SK-N-MC (cell line): ENCODE measurements at places on chromosomes 11 and 22.
A peak's percentile ranks its signal among the peaks of the same experiment; 100 is the strongest.

GRCh38 chr11:64406221-64406946 lies 47.4 kb downstream of the RPS6KA4 start:
- DNase-seq: no peak

GRCh38 chr11:69917529-69917928 lies 98.3 kb upstream of the FGF3 start:
- no peak for DNase-seq

DNA sequence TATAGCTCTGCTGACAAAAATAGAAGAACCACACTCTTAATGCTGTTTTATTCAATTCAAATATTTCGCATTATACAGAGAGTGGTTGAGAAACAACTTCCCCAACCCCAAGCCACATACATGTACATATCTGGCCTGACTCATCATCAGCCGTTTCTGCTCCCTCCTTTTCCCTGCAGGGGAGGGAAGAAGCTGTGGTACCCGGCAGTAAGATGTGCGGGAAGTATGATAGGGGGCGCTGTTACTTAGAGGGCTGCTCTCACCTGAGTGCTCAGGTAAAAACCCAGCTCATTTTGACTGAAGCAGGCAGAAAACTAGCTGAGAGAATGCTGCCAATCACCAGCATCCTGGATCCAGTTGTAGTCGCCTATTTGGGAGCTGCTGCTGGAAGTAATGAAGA lies 85.5 kb downstream of the NELL1 start:
- DNase-seq: no peak

DNA sequence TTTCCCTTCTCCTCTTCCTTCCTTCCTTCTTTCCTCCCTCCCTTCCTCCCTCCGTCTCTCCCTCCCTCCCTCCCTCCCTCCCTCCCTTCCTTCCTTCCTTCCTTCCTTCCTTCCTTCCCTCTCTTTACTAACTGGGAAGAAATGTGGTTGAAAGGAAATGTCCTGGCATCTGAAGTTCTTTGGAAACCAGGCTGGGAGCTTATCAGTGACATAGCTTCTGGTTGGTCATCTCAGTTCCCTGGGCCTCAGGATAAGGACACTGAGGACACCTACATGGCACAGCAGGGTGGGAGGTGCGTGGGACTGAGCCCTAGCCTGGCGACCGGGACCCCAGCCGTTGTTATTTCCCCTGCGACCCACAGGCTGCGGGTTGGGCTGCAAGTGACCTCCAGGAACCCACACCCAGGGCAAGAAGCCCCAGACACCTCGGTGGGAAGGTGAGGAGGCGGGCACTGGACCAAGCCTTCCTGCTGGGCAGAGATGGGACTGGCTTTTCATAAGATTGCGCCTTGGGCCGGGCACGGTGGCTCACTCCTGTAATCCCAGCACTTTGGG lies 1486.5 kb downstream of the TBC1D22A start:
- DNase-seq: peak; percentile 90

GRCh38 chr22:20383538-20383937 lies 10.4 kb upstream of the ZNF74 start:
- DNase-seq: no peak

DNA sequence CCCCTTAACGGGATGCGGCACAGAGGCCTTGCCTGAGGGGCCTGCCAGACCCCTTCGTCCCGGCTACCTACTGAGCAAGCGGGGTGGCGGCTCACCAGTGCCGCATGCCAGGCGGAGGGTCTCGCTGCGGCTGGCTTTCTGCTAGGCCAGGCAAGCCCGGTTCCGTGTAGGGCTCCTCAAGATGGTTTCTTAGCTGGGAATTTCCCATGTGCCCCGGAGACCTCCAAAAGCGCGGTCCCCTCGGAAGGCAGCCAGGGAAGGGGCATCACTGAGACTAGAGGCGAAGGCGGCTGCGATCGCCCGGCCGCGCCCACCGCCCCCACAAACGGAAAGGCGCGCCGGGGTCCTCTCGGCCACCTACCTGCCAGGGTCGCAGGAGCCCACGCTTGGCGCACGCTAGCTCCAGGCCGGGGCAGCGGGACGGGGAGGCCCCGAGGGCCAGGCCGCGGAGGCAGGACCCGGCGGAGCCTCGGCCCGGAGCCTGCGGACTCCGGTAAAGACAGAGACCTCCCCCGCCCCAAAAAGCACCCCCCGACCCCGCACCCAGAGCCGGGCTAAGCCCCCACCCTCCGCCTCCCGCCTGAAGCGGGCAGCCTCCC lies 23.8 kb downstream of the MICAL3 start:
- DNase-seq: no peak

GRCh38 chr11:19445771-19446170 lies 205.0 kb upstream of the E2F8 start:
- DNase-seq: no peak

DNA sequence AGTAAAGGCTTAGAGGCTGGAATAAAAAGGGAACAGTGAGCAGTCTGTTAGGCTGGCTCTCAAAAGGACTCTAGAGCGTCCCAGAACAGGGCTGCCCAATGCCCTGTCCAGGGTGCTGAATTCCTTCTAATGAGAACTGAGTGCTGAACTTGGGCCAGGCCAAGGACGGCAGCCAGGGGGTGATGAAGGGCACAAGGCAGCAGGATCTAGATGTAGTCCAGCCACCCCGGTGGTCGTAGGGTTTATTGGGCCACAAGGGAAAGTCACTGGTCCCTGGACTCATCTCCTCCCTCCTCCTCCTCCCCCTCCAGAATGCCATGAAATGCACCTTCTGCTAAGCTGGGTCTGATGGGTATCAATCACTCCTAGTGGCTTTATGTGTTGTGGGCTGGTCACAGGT lies 19.2 kb downstream of the NPTXR start:
- no peak for DNase-seq

- no peak for DNase-seq
These were observed 127.6 kb downstream of the DBX1 start for GRCh38 chr11:20032577-20033260.

DNA sequence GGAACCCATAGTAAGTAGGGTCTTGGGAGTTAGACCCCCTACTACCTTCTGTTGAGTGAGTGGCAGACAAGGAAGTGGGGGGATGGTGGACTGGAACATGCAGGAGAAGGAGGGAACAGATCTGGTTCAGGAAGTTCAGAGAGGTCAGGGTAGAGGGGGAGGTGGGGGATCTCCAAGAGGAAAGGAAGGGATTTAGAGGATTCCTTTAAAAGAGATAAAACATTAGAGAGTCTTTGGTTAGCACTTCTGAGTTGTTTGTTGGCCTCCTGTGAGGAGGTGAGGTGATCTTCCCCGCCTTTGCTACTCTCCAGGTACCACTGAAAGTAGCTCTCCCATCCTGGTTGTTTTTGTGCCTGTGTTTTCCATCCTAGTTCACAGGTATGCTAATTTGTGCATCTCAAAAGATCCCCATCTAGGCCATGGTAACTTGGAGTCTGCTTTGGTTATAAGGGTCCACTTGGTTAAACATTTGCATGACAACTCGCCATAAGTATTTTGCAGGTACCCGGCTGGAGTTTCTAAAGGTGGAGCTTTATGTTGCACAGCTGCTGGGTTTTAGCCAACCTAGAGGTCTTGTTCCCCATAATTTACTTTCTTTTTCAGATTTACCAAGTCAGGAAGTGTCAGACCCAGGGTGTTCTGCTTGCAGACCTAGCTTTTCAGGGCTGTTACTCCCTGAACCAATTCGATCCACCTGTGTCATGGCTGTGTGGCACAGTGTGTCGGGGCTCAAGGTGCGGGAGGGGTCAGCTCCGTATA lies 79.3 kb upstream of the SORL1 start:
- no peak for DNase-seq

DNA sequence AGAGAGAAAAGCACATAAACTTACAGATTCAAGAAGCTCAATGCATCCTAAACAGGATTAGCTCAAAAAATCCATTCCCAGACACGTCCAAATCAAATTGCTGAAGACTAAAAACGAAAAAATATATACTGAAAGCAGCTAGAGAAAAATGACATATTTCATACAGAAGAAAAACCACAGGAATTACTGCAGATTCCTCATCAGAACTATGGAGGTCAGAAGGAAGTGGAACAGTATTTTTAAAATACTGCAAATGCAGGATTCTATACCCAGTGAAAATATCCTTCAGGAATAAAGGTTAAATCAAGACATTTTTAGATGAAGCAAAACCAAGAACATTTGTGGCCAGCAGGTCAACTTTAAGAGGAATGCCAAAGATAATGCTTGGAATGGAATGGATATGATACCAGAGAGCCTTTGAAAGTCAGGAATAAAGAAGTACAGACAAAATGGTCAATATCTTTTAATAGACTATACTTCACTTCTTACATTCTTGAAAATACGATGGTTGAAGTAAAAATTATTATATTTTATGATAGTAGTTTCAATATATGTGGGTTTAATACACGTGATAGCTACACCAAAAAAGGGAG lies 352.9 kb downstream of the CTTN start:
- DNase-seq: no peak

DNA sequence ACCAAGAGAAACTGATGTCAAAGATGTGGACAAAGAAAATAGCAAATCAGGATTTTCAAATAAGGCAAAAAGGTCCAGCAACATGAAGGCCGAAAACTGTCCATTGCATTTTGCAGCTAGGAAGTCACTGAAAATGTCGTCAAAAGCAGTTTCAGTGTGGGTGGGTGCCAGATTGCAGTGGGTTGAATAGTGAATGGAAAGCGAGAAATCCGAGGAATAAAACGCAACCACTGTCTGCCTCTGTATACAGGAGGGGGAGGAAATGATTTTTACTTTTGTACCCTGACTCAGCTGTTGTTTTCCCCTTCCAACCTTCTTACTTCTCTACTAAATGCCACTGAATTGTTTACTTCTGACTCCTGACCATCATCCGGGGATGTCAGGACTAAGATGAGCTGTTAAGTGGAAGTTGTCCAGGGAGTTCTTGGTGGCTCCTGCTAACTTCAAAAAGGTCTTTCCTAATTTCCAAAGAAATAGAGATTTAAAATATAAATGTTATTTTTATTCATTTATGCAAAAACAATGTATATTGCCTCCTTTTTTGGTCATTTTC lies 64.9 kb upstream of the BIRC3 start:
- no peak for DNase-seq

DNA sequence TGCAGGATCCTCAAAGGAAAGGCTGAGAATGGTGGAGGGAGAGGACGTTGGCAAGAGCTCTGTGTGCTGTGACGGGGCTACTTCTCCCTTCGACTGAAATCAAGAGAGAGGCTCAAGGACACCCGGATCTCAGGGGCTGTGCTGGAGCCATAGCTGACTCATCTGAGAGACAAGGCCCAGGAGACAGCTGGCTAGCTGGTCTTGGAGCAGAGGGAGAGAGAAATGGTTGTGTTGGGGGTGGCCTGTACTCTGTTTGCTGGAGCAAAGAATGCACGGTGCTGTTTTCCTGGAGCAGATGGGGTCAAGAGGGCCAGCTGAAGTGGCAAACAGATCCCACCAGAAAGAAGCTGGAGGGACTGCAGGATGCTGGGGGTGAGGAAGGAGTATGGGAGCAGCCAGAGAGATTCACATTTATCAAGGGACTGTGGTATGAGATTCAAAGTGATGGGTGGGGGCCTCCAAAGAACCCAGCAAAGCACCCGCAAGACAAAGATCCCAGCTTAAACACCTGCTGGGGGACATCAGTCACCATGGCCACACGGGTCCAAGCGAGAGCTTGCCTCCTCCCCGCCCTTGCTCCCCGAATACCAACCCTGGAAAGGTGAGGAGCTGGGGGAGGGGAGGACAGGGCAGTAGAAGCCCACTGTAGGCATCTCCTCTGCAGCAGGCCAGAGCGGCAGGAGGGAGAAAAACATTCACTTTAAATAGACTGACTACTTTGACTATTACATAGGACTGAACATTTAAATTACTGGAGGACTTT lies 40.8 kb downstream of the MAP6 start:
- no peak for DNase-seq

GRCh38 chr11:8252388-8252787 lies 11.3 kb downstream of the LMO1 start:
- DNase-seq: no peak

GRCh38 chr11:117826190-117826570 lies 1.6 kb upstream of the FXYD2 start:
- no peak for DNase-seq

- no peak for DNase-seq
These were observed 3.6 kb upstream of the SLC15A3 start for GRCh38 chr11:60955571-60955970.
